ENCODE measurements at places on chromosomes 7 and 10. TPM values are rescaled to one million over a fixed set of nuclear protein-coding genes. Genes with fewer than 3 reads are reported as not detected.

The FAM20C gene
- 66.6 TPM for total RNA-seq

The NEUROG3 gene
- not detected for total RNA-seq

The PPP1R3C gene
- total RNA-seq, result 94.4 TPM

The DNAJC12 gene
- 7.6 TPM for total RNA-seq

The LGI1 gene
- total RNA-seq, result not detected

- no peak for DNase-seq
These were observed 50.1 kb downstream of the PDGFA start for GRCh38 chr7:469563-469961.

DNA sequence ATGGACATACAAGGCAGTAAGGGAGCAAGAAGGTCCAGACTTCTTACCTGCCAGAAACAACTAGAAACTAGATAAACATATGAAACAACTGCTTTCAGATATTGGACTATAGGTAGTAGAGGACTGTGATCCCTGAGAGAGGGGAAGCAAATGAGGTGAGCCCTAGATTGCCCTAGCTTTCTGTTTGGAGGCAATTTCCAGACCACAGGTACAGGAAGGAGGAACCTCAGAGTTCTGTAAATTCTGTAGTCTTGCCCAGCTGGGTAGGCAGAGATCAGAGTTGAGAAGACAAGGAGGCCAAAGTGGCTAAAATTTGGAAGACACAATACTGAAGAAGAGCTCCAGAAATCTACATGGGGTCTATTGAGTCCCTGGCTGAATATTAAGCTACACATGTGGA lies 21.0 kb downstream of the CDK6 start:
- no peak for DNase-seq

- no peak for DNase-seq
These were observed 448 bp upstream of the SRPK2 start for GRCh38 chr7:105389088-105389650.

All from esophagus muscularis mucosa (tissue), 4 donors.